ENCODE measurements at places on chromosomes 3 and 15. TPM values are rescaled to one million over a fixed set of nuclear protein-coding genes. Genes with fewer than 3 reads are reported as not detected.

HMCES gene
- total RNA-seq = 23.7 TPM

NR2E3 gene
- total RNA-seq = 0.22 TPM

TGM4 gene
- total RNA-seq = not detected

WNT5A gene
- total RNA-seq = 4.2 TPM

TIMP4 gene
- total RNA-seq = 0.26 TPM

C3orf85 gene
- total RNA-seq = not detected

GP9 gene
- total RNA-seq = 0.11 TPM

CLCN2 gene
- 1.8 TPM for total RNA-seq

KBTBD12 gene
- not detected for total RNA-seq

CGNL1 gene
- 37.0 TPM for total RNA-seq

PTX3 gene
- total RNA-seq = 213 TPM

PGBD4 gene
- total RNA-seq = 1.1 TPM

TRPM1 gene
- 0.11 TPM for total RNA-seq

SLC30A4 gene
- 8.5 TPM for total RNA-seq

FBLN2 gene
- total RNA-seq = 7.7 TPM

ACAN gene
- under 0.01 TPM for total RNA-seq

Measured in dermis lymphatic vessel endothelial cell (primary cell).